Astrocyte of the spinal cord (primary cell): ENCODE measurements at places on chromosomes 11 and 22.
A peak's percentile ranks its signal among the peaks of the same experiment; 100 is the strongest.

DNA sequence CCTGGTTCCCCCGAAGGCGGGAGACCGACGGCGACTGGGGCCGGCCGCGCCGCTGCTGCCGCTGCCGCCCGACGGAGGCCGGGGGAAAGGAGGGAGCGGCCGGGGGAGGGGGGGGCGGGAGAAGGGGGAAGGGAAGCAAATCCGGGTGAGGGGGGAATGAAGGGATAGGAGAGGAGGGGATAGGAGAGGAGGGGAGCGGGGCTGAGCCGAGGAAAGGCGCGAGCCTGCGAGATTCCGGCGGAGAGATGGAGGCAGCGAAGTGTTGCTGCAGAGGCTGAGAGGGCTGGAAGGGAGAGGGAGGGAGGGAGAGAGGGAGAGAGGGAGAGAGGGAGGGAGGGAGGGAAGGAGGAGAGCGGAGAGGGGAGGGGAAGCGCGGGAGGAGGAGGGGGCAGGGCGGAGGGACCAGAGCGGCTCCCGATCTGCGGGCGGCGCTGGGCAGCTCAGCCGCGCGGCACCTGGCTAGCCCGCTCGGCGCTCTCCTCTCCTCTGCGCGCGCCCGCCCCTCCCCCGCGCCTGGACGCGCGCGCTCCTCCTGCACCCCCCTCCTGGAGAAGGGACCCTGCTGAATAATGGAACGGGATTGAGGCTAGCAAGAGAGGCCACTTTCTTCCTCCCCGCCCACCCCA is 52.3 kb downstream of the SLC22A12 start:
- no peak for DNase-seq

DNA sequence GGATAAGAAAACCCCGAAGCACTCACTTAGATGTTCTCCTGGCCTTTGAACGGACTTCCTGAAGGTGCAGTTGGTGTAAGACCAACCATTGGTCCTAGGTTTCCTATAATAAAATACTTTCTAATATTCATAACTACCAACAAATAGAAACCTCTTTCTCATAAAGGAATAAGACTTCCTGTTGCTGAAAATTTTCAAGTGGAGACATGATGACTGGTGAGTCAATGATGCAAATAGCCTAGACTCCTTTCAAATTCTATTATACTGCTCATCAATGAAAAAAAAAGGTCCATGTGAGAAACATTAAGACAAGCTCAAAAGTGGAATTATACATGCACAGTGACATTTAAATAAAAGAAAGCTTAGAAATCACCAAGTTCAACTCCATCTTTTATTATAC is 862.8 kb downstream of the FAM181B start:
- DNase-seq: no peak

DNA sequence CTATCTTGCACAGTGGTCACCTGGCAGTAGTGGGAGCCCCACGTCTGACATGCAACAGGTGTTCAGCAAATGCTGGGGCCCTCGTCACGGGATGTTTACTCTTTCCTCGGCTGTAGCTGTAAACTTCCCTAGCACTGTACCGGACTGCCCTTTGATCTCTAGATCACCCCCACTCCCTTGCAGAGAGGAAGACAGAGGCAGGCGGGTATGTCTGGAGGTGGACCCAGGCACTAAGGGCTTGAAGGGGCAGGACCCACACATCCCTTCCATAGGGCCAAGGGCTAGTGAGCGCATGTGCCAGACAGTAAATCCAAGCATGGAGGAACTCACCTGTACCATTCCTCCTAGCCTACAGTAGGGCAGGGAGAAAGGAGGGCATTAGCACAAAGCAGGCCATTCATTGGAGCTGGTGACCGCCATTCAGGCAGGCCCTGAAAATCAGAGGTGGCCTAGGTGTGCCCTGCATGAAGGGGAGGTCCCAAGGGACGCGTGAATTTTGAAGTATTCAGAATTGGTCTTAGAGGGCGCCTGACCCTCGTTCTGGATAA is 1.9 kb upstream of the SMTN start:
- DNase-seq: no peak

- DNase-seq: peak; percentile 10
These were observed 8.4 kb downstream of the LRRC10B start for GRCh38 chr11:61516675-61517572.

DNA sequence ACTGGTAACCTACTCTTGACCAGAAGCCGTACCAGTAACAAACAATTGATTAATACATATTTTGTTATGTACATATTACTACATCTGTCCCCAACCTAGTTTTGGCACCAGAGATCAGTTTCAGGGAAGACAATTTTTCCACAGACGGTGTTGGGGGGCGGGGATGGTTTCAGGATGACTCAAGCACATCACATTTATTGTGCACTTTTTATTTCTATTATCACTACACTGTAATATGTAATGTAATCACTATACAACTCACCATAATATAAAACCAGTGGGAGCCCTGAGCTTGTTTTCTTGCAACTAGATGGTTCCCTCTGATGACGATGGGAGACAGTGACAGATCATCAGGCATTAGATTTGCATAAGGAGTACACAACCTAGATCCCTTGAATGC is 15.5 kb downstream of the DGCR8 start:
- no peak for DNase-seq

GRCh38 chr11:94472916-94473799 is 20.5 kb downstream of the MRE11 start:
- peak; percentile 51 for DNase-seq

DNA sequence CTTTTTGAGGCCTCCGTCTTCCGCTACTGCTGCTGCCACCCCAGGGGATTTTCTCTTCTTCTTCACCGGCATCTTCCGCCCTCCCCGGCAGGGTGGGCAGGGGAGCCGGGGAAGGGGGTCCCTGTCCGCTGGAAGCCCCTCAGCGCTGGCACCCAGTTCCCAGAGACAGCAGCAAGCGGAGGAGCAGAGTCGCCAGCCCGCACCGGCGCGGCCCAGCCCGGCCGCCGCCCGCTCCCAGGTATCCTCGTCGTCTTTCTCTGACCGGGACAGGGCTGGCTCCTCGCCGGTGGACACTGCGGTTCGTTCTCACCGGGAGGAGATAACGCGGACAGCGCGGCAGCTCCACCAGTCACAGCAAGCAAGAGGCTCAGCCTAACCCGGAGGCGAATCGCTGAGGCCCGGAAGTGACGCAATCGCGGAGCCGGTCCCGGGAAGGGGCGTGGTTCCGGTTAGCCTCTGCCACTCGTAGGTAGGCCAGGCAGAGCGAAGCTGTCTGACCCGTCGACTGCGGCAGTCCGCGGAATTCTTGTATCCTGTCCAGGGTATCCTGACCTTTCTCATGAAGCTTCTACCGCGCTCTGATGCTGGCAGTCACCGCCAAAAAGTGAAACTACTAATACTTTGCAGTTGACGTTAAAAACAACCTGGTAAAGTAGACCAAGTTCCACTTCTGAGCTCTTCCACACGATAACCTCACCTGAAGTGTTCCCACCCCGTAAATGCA is at the start of gene DCUN1D5:
DCUN1D5 (minus strand) TSS at position 360 of the 724 bp plus-strand sequence; CDS start at position 72, 288 bp downstream.
- peak; percentile 95 for DNase-seq

DNA sequence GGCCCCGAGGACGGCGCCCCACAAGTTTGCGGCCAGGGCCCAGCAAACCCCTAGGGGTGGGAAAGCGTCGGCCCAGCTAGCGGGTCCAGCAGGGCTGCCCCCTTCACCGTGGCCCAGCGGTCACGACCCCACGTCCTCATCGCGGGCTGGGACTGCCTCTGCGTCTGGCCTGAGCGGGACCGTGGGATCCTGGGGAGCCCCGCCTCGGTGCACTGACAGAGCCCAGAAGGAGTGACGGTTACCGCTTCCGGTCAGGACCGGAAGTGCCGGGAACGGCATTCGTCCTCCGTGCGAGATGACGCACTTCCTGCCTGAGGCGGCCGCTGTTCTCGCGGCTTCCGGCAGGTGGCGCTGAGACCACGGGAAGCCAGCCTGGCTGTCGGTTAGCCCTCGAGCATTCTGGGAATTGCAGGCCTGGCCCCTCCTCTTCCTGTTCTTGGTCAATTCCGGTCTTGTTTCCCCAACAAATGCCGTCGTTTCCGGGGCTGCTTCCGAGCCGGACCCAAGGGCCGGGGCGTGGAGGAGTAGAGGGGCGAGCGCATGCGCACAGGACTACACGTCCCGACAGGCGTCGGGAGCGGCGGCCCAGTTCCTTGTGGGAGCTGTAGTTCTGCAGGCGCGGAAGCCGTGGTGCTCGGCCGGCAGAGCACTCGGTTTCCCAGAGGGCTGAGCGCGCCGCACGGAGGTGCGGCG is at the start of gene TSSC4:
TSSC4 (plus strand) TSS at position 682 of the 693 bp plus-strand sequence. CDS start 1,884 bp downstream, outside the sequence.
- DNase-seq: peak; percentile 100
